ENCODE measurements at places on chromosomes 2 and 18.

DNA sequence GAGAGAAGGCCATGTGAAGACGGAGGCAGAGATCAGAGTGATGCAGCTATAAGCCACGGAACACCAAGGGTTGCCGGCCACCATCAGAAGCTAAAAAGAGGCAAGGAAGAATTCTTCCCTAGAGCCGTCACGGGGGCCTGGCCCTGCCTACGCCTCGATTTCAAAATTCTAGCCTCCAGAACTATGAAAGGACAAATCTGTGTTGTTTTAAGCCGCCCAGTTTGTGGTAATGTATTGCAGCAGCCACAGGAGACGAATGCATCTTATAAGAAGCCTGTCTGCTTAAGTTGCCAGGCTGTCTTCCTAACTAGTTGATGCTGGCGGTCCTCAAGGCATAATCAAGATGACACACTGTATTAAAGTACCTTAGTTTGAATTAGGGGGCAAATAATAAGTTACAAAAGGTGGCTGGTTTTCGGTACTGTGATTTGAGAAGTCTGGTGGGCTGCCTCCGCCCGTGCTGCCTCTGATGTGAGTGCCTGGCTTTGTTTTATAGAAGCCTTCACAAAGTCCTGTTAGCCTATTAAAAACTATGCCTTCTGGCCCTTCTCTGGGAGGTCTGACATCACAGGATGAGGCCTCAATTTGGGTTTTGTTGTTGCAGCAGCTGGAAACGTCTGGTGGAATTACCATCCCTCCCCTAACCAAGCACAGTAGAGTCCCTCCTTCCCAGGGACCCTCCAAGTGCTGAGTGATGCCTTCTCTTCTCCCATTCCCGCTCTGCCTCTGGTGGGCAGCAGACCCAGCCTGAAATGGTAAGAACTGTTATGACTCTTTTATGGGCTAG, 53.6 kb downstream of the SRD5A2 start:
- DNase-seq, result no peak

DNA sequence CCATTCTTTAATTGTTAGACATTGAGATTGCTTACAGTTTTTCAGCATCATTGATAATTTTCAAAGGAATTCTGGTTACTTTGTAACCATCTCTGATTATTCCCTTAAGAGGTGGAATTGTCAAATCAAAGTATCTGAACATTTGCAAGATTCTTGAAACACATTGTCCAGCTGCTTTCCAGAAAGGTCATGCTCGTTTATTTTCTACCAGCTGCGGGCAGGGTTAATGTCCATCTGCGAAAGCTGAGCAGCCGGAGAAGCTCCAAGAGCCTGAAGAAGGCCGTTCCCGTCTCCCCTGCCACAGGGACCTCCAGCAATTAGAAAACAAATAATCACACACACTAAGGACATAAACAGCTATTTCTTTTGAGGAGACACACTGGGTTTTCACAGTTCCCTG, 76.1 kb upstream of the TXNDC2 start:
- DNase-seq, result no peak

DNA sequence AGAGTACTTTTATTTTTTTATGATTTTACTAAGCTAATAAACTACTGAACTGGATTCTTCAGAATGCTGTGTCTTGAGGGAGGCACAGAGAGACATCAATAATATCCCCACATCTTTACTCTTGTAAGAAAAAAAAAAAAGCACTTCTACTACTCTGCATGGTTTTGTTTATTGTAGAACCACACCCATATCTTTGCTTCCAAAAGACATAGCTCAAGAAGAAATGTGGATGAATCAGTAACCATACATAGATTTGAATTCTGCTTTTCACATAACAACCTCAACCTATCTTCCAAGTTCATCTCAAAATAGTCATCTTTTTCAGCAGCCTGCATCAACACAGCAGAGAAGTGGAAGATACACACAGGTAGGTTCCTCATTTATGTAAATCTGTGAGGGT, 12.2 kb upstream of the COL5A2 start:
- DNase-seq, result no peak

DNA sequence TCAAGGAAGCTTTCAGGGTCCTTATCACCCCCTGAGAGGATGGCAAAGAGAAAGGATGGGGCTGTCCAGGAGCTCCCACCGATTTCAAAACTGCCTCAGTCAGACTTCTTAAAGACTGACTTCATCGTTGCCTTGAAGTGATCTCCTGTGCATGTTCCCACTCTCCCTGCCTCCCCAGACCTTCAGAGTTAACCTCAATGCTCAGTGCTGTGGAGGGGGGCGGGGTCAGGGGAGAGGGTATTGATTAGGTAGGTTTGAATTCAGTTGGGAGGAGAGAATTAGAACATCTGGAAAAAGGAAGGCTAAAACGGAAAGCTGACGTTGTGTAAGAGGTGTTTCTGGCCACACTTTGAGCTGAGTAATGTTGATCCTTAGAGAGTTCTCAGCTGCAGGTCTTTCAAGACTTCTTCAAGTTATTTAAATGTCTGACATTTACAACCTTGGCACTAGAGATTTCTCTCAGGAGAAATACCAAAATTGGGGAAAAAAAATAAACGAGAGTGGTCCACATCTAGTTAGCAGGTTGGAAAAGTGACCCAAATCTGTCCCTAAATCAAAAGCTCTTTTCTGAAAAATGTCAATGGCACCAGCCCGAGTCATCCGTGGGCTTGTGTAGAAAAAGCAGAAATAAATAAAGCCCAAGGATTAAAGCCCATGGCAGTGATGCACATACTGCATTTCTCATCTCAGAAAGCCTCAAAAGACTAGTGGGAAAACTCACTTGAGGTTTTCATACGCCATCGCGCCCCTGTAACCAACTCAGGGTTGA, 134.7 kb upstream of the EPAS1 start:
- no peak for DNase-seq

GRCh38 chr2:168201584-168202116, 45.7 kb downstream of the STK39 start:
- DNase-seq, result no peak

Measured in HCT116 (cell line).